Left ventricle myocardium superior (tissue), 1 donor: ENCODE measurements at places on chromosomes 7 and 10. TPM values are rescaled to one million over a fixed set of nuclear protein-coding genes. Genes with fewer than 3 reads are reported as not detected.

- no peak for DNase-seq
Measured at GRCh38 chr10:44946205-44946604, 13.4 kb upstream of the RASSF4 start.

- no peak for DNase-seq
Measured at GRCh38 chr7:136058546-136058945, 81.4 kb upstream of the MTPN start.

GRCh38 chr7:105675934-105676371, 94.7 kb upstream of the EFCAB10 start:
- peak; percentile 75 for DNase-seq

Gene DOCK1
- total RNA-seq, result 16.3 TPM
